ENCODE measurements at places on chromosomes 16 and 17. TPM values are rescaled to one million over a fixed set of nuclear protein-coding genes. Genes with fewer than 3 reads are reported as not detected.

The TMEM92 gene
- 0.15 TPM for total RNA-seq

The NLRC3 gene
- total RNA-seq, result not detected

The G6PC1 gene
- total RNA-seq, result not detected

The ALOX15B gene
- under 0.01 TPM for total RNA-seq

The KRT20 gene
- not detected for total RNA-seq

The DNAAF8 gene
- total RNA-seq, result 0.30 TPM

The SLC35G6 gene
- not detected for total RNA-seq

All from bronchus fibroblast of lung (primary cell).